Cardiac fibroblast (primary cell): ENCODE measurements at places on chromosomes 7 and 10.

- peak; percentile 91 for DNase-seq
Observed at GRCh38 chr10:24463611-24464426, 254.9 kb downstream of the KIAA1217 start.

- no peak for DNase-seq
Observed at GRCh38 chr10:101828766-101829551, 10.7 kb upstream of the OGA start.

GRCh38 chr10:62015994-62016393, 114.5 kb downstream of the ARID5B start:
- DNase-seq: peak; percentile 77

GRCh38 chr7:33250421-33250871, 121.1 kb downstream of the BBS9 start:
- DNase-seq: peak; percentile 94

DNA sequence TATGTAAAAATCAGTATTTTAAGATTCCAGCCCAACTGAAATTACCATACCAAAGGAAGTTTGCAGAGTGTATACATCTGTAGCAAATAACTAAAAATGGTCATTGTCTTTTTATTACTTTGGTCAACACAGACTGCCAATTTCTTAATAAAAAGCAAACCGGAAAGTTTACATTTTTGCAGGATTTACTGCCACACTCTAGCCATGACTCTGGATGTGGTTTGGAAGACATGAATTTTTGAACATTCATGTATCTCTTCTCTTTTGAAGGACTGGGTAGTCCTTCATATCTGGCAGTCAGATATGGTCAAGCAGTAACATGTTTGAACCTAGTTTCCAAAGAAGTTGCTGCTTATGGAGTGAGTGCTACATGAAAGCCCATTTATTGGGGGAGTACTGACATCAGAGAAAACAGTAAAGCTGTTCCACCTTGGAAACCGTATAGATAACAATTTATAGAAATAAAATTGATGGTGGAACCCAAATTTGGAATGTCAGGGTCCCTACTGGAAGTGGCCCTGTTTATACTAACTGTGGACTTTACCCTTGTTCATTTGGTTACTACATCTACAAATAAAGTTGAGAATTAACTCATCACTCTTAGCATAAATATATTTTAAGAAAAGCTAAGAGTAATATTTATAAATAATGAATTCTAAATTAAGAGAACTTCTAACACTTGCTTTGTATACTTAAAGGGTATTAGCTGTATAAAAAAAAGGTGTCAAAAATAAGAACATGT, 84.6 kb downstream of the ZMYND11 start:
- no peak for DNase-seq

DNA sequence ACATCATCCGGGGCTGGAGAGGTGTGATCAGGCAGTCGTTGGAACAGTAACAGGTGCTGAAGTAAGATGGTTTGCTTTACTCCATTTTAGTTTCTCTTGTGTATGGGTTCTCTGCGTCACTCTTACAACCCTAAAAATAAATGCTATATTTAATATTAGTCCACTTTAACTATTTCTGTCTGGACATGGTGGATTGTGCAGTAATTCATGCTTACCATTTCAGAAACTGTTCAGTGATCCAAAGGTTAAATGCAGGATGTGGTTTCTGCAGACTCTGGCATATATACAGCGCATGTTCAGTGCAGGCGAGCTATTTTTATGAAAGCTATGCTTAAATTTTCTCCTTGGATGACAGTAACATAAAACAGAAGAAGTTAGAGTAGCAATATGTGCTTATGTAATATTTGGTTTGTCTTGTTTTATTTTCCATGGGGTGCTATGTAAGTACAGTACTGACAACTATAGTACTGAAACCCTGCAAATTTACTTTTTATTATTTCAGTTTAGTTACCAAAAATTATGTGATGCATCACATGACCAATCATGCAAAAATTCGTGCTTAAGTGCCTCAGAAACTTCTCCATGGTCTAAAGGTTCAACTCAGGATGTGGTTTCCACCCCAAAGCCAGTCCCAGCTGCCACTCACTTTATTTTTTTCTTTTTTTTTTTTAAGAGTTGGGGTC, 46.6 kb upstream of the GRID1 start:
- DNase-seq: peak; percentile 60

- DNase-seq: peak; percentile 88
Observed at GRCh38 chr7:38840736-38841460, 68.1 kb downstream of the VPS41 start.

DNA sequence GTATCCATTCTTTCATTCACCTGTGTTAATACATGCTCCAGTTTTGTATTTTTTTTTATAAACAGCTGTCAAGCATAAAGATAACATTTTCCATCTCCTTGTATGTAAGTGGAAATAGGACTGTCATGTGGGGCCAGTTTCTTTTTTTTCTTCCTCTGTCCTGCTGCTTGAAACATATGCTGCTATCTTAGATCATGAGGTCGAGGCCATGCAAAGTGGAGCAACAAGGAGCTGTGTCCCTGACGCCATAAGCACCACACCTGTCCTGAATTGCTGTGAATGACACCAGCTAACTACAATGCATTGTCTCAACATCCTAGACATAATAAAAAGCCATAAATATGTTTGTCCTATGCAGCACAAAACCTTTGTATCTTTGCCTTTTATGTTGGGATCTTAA, 37.7 kb upstream of the SLC26A4 start:
- DNase-seq: no peak

DNA sequence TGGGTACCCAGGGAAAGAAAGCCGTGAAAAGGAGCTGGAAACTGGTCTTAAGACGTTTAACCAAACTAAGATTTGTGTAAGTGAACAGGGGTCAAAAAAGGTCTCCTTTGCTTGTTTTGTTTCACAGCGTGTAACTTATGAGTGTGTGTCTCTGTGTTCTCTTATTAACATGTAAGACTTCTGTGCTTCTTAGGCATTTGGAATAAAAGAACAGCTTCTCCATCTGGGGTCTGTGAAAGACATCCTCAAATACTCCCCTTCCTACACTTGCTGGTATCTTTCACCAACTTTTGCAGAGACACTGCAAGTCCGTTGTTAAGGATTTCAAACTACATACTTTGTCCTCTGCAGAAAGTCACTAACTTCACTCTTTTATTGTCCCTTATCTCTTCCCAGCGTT, 615 bp upstream of the NEUROD6 start:
- no peak for DNase-seq

- no peak for DNase-seq
Observed at GRCh38 chr10:121959671-121960070, 15.3 kb downstream of the NSMCE4A start.

DNA sequence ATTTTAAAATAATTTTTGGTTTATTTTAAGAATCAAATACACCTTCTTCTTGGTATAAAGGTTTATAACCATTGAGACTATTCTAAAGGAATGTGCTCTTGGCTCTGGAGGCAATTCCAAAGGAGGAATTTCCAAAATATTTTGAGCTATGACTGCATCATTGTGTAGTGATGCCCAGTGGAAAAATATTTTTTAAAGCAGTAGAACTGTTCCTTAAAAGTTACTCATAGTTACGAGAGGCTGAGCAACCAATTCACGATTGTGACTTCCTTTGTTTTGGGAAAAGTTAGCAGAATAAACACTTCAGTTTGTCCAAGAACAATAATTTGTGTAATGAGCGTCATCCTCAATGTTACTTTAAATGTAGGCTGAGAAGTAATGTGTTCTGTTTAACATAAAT, 233.6 kb downstream of the BAMBI start:
- peak; percentile 79 for DNase-seq

GRCh38 chr7:134328900-134329299, 12.2 kb upstream of the SLC35B4 start:
- DNase-seq: no peak

- DNase-seq: no peak
Observed at GRCh38 chr10:130750441-130750840, 561.1 kb downstream of the TCERG1L start.

- no peak for DNase-seq
Observed at GRCh38 chr7:73976761-73977618, 51.0 kb upstream of the ELN start.

DNA sequence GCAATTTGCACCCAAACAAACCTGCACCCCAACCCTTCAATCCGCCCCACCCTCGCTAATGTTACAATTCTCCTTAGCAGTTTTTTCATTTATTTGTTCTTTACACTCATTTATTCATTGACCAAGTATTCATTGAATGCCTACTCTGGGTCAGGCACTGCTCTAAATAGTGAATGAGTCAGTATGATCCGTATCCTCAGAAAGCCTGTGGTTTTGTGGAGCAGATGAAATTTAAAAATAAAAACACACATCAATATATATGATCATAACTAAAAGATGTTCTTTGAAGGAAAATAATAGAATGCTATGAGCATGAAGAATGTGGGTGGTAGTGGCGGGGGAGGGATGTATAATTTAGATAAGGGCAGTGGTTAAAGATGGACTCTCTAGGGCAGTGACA, 13.3 kb downstream of the IFIT5 start:
- peak; percentile 90 for DNase-seq

GRCh38 chr7:98785929-98786571, 83.8 kb downstream of the TMEM130 start:
- DNase-seq: no peak

DNA sequence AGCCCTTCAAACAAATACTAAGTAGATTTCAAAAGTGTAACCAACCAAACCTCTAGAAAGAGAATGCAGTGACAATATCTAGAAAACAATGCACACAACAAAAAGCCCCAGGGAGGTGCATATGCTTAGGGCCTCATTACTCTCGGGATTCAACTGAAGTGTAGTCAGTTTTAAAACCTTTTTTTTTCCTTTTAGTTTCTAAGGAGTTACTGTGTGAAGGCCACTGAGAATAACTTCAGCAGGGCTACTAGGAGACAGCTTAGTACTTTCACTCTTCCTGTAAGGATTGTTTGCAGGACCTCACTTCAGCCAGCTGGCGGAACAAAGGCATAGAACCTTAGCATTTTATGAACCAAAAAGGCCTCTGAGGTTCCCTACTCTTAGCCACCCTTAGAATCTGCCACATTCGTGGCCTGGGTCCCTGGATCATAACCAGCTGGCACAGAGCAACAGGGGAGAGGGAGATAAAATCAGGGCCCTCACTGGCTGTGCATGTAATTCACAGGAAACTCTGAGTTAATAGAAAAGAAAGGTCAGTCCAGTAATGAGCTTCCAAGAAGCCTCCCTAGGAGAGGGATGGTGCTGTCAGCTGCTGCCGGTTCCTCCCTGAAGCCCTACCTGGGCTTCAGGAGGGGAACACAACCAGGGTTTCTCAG, 3.6 kb downstream of the VOPP1 start:
- no peak for DNase-seq
